Right hindlimb (tissue), 1 donor: ENCODE measurements at places on chromosomes 6 and 20.
A peak's percentile ranks its signal among the peaks of the same experiment; 100 is the strongest.

DNA sequence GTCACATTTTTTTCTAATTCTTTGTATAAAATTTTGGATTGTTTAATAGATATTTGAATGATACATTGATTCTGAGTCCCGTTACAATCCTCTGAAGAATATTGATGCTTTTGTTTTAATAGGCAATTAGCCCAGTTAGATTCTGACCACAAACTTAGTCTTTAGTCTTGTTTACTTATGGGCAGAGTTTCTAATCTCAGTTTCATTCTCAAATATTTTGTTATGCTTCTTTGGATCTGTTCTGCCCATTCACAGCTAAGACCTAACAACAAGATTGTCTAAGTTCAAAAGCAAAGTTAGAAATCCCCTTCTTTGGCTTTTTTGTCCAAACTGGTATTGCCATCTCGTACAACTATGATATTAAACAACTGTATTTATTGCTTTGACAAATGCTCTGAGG lies 58.0 kb downstream of the TBXT start:
- DNase-seq: no peak

DNA sequence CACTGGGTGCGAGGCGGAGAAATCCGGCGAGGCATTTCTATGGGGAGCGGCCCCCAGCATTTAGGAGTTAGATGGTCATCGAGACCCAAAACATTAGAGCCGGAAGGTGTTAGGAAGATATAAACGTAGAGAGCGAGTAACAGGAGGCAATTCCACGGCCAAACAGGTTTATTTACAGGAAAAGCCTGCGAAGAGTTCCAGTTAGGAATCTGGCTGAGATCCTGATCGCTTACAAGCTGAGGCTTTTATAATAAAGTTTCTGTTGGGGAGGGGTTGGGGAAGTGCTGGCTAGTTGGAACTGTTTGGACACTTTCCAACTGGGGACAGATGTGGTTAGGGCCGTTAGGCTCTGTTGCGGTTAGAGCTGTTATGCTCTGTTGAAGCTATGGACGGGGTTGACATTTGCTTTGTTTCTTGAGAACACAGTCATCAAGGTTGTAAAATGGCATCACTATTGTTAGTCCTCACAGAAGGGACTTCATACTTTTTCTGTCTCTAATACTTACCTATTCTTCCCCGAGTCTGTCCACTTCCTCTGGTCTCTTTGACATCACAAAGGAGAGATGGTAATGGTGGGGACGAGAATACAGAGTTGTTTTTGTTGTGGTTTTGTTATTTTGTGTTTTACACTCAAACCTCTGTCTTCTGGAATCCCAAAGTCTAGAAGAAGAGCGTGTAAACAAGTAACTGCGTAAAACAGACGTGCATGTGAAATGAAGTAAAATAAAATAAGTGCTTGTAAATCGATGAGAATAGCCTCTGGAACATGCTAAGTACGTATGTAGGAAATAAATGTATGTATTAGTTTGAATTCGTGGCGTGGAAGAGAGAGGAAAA lies 554 bp upstream of the ZSCAN31 start:
- no peak for DNase-seq

GRCh38 chr6:11094411-11094851 lies 797 bp downstream of the SMIM13 start:
- peak; percentile 51 for DNase-seq

GRCh38 chr6:76876922-76877553 lies 586.3 kb downstream of the HTR1B start:
- no peak for DNase-seq

DNA sequence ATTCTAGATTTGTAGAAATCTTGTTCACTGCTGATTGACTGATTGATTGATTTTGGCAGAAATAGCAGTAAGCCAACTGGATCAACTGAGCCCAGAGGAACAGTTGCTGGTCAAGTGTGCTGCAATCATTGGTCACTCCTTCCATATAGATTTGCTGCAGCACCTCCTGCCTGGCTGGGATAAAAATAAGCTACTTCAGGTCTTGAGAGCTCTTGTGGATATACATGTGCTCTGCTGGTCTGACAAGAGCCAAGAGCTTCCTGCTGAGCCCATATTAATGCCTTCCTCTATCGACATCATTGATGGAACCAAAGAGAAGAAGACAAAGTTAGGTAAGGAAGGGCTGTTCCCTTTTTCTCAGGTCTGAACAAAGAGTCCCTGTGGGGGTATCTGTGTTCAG lies 31.2 kb downstream of the TREML1 start:
- no peak for DNase-seq
